NB4 (cell line): ENCODE measurements at places on chromosomes 16 and 17.

- no peak for DNase-seq
These were observed 3.9 kb upstream of the WFIKKN2 start for GRCh38 chr17:50831471-50831928.

DNA sequence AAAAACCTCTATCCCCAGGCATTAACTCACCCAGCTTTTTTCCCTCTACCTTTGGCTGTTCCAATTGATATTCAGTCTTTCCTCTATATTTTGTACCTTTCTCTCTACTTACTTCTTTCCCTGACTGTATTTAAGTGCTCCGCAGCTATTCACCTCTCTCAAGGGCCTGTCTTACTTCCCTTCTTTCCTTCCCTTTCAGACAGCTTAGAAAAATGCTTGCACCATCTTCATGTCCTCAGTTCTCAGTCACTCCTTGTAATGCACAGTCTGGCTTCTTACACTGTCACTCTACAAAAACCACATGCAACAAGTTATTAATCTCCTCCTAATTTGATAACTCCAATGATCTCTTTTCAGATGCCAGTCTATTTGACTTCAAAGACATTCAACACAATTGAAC, 163.4 kb downstream of the PHKB start:
- DNase-seq = no peak

GRCh38 chr17:14044702-14045101, 24.6 kb upstream of the COX10 start:
- DNase-seq = no peak

DNA sequence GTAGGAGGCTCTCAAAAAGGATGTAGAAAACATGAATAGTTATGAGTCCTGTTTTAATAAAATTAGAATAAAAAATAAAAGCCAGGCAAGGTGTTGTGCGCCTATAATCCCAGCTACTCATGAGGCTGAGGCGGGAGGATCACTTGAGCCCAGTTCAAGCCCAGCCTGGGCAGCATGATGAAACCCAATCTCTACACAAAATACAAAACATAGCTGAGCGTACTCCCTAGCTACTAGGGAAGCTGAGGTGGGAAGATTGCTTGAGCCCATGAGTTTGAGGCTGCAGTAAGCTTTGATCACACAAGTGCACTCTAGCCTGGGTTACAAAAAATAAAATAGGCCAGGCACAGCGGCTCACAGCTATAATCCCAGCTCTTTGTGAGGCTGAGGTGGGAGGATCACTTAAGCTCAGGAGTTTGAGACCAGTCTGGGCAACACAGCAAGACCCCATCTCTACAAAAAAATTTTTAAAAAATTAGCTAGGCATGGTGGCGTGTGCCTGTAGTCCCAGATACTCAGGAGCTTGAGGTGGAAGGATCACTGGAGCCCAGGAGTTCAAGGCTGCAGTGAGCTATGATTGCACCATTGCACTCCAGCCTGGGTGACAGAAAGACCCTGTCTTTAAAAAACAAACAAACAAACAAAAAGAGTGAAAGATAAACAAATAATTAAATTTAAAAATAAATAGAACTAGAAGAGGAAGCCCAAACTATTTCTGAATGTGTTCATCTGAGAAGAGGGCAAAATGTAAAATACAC, 17.2 kb upstream of the PRM1 start:
- DNase-seq = peak; percentile 35

DNA sequence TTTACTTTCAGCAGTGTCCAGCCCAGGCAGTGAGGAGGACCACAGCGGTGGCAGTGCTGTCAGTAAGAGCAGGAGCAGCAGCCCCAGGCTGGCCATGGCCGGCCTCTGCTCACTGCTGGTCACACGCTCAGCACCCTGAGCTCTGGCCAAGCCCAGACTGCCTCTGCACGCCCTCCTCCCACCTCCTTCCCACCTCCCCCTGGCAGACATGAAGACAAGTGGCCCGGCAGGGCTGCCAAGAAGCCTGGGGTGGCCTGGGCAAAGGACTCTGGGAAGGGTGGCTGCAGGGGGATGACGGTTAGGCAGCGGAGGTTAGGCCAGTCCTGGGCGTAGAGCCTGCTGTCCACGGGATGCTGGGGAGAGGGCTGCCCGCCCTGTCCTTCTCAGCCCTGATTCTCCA, at the start of gene C16orf89:
C16orf89 (minus strand) TSS at position 144 of the 400 bp plus-strand sequence; CDS start at position 96, 48 bp downstream.
- DNase-seq = no peak

DNA sequence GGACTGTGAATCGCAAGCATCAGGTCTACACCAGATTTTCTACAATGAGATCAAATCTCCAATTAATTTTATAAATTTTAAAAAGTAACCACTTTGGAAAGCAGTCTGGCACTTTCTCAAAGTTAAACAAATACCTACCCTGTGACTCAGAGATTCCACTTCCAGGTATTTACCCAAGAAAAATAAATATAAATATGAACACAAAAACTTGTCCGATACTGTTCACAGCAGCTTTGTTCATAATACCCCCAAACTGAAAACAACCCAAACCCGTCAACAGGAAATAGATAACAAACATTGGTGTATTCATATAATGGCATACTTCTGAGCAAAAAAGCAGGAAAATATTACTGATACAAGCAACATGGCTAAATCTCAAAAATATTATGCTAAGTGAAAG, 12.1 kb downstream of the ZDHHC7 start:
- no peak for DNase-seq

DNA sequence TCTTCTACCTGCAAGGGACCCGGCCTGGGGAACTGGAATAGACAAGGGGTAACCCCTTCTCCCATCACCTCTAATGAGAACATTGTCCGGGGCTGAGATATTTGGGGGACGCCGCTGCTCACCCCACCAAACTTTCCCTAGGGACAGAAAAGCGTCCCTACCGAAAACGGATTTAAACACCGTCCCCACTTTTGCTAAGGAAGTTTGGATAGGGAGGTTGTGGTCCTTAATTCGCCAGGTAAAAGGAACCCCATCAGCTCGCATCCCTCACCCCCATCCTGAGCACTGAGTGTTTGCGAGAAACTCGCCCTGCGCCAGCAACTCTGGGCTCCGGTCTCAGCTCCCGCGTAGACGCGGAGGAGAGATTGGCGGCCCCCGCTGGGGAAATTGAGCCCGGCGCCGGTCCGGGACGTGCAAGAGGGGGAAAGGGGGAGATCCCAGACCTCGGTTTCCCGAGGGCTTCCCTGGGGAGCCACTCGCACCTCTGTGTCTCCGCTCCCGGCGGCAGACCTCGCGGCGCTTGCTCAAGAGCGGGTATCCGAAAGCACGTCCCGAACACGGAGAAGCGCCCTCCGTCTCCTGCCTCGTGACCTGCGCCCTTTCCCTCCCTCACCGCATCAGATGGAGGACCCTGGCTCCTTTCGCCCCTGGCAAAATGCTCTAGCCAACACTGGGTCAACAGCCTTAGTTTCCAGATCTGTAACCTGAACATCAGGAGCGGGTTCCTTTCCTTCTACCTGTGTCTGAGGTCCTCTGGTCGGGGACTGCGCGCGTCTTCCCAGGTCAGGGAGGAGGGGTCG, 3.1 kb upstream of the SOX9 start:
- no peak for DNase-seq

DNA sequence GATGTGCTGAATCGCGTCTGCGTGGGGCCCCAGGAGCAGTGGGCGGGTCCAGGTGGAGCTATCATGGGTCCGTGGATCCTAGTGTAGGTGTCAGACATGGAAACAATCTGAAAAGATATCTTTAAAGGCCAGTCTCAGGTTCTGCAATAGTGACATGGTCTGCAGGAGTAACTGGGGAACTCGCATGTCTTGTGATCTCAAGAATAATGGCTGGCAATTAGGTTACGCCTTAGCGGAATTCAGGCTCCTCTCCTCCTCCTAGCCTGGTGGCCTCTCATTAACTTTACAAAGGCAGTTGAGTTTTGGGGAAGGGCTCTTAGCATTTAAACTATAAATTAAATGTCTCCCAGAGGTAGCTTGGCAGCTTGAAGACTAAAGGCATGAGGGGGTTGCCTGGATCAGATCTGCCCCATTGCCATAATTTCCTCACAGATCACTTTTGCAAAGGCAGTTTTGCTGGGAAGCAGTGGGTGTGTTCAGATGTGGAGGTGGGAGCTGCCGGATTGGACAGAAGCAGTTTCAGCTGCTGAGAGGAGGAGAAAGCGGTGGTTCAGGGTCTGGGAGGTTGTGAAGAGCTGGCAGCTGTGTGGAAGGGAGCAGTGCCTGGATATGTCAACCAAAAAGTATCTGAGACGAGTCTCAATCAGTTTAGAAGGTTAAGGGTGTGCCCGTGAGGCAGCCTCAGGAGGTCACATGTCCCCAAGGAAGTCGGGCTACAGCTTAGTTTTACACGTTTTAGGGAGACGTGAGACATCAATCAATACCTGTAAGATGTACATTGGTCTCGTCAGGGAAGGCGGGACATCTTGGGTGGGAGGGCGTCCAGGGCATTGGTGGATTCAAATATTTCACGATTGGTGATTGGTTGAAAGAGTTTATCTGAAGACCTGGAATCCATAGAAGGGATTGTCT, 2.7 kb downstream of the TBCD start:
- DNase-seq = no peak

DNA sequence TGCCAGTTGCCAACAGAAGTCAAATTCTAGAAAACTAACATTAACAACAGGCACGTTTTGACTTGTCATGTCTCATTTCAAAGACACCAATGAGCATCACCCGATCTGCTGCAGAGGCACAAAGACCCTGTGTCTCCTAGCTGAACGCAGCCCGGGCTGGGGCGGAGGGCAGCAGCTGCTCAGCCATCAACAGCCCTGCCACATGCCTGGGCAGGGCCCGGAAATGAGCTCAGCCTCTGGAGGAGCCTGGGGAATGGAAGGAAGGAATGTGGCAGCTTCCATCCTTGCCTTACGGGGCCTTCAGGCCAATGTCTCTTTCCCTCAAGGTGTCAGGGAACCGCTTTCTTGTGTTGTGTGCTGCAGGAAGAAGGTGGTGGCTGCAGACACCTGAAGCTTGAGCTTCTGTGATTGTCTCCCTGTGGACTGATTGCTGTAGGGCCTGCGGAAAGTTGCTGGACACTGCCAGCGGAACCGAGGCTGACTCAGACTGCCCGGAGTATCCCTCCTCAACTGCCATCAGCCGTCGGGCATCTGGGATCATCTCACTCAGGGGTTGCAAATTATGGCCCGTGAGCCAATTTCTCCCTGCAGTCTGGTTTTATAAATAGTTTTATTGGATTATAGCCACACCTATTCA, 7.3 kb downstream of the CDH13 start:
- no peak for DNase-seq

- no peak for DNase-seq
These were observed 27.5 kb downstream of the MPP2 start for GRCh38 chr17:43879723-43880419.

GRCh38 chr17:60526726-60527125, 684 bp upstream of the APPBP2 start:
- DNase-seq = no peak

DNA sequence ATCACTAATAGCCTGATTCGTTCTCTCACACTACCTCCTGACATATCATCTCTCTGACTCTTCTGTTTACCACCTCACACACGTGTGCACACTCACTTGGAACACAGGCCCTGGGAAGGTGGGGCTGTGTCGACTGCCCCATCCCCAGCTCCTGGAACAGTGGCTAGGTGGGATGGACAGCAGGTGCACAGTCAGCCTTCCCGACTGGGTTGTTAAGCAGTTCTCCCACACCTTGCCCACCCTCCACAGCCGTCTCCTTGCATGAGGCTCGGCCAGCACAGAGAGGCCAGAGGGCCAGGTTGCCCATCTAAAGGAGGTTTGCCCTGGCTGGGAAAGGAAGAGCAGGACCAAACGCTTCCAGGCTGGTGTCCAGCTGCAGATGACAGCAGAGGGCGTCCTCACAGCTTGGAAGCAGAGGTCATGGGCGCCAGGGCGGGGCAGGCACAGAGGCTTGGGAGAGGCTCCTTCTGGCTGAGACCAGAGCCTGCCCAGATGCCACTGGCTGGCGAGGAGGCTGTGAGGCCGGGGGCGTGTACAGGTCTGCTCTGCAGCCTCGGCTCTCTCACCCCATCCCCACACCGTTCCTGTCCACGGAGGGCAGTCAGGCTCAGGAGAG, 92.8 kb downstream of the AMFR start:
- peak; percentile 42 for DNase-seq

GRCh38 chr17:8463099-8463498, 27.4 kb downstream of the NDEL1 start:
- DNase-seq = no peak

DNA sequence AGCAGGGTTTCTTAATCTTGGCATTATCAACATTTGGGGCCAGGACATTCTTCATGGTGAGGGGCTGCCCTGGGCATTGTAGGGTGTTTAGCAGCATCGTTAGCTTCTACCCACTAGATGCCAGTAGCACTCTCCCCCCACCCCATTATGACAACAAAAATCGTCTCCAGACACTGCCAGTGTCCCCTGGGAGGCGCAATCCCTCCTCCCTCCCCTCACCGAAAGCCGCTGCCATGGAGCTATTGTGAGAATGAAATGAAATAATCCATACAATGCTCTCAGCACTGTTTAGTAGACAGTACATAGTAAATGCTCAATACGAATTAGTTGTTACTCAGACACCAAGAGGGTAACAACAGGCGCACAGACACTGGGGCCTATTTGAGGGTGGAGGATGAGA, 502.9 kb downstream of the NPIPA7 start:
- DNase-seq = no peak

- DNase-seq = no peak
These were observed 3.0 kb upstream of the CDH15 start for GRCh38 chr16:89168381-89169189.

DNA sequence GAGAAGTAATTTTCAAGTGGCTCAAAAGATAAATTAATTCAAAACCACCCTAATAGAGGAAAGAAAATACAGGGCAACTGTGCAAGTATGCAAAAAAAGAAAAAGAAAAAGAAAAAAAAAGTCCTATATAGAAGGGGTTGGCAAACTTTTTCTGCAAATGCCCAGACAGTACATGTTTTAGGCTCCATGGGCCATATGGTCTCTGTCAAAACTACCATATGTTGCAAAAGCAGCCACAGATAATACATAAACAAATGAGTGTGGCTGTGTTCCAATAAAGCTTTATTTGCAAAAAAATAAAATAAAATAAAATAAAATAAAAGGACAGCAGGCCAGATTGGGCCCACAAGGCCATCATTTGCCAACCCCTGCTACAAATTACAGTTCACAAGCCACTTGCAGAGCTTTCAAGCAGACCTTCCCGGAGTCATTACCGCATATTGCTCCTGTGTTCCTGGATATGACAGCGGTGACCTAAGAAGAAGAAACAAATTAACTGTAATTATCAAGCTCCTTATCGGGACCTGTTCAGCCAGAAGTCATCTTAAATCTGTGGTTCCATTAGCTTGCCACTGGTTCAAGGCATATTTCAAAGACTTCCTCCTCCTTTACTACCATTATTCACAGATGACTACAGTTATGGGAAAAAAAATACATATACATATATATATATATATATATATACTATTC, 15.9 kb downstream of the ZC3H7A start:
- DNase-seq = no peak

DNA sequence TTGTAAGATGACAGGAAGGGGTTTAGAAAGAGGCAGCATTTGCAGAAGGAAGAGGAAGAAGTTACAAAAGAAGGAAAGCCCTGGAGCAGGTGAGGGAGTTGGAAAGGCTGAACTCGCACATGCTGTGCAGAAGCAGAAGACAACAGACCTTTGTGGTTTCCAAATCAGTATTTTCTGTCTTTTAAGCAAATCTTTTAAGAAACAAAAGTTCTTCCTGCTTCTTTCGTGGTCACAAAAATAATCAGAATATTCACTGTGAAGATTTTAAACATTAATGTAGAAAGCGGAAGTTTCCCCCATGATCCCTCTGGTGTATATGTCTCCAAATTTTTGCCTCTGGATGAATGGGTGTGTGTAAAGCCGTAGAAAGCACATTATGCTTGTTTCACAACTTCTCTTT, 25.8 kb downstream of the ZNRF1 start:
- DNase-seq = peak; percentile 47
